ENCODE measurements at places on chromosomes 2 and 18.
A peak's percentile ranks its signal among the peaks of the same experiment; 100 is the strongest.

GRCh38 chr2:182866461-182867406, at the start of gene FRZB:
TSS of gene FRZB (minus strand) at chr2:182866637. CDS start at chr2:182866552, 85 bp downstream.
- DNase-seq: no peak

DNA sequence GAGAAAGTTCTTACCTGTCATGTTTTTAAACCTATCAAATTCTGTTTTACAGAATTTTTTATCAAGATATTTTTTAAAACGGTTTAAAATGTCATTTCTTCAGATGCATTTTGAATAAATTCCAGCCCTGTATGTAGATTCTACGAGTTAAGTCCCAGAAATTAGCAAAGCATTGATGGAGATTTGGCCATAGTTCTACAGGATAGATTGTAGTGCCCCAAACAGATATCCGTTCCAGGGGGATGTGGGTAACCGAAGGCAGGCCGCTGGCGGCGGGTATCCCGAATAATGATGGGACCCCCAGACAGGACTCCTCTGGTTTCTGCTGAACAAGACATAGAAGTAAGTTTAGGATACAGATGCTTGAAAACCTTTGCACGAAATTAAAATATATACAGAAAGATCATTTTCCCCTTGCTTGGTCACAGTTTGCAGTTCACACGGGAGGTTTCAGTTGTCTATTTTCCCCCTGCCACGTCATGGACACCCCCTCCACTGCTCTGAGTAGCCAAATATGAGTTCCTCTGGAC, 755 bp downstream of the NOL4 start:
- no peak for DNase-seq

GRCh38 chr2:234708091-234708683, 211.3 kb upstream of the ARL4C start:
- no peak for DNase-seq

- DNase-seq: peak; percentile 1
Measured at GRCh38 chr2:232772531-232772930, 3.8 kb downstream of the KCNJ13 start.

- DNase-seq: no peak
Measured at GRCh38 chr2:53490659-53491058, 276.9 kb upstream of the CHAC2 start.

DNA sequence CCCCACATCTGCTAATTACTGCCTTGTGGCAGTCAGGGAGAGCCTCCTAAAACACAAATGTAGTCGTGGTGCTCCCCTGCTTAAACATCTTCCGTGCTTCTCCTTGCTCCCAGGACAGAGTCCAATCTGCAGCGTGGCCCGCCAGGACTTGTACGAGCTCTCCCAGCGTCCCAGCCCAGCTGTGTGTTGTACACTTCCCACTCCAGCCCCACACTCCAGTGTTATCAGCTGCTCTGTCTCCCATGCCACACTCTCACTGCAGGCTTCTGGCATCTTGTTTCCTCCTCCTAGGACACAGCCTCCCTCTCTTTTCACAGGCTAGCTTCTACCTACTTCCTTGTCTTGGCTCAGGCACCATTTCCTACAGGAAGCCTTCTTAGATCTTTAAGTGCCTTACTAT, 199.4 kb downstream of the ALPK2 start:
- DNase-seq: no peak

- DNase-seq: no peak
Measured at GRCh38 chr2:165192729-165193128, 11.1 kb downstream of the SCN3A start.

DNA sequence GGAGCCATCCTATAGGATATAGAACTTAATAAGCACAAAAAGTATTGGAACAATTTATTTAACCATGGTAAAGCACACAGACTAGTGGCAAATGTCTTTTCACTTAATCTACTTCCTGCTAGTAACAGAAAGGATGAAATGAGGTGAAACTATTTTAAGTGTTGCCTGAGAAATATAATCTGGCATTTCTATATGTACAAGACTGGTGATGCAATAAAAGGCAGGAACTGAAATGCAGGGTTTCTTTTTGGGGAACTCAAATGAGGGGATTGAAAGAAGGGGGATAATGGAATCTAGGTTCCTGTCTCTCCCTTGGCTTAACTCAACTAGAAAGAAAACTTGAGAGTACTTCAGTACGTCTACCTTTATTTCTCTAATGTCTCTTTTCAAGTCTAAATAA, 122.3 kb downstream of the MEMO1 start:
- DNase-seq: no peak

DNA sequence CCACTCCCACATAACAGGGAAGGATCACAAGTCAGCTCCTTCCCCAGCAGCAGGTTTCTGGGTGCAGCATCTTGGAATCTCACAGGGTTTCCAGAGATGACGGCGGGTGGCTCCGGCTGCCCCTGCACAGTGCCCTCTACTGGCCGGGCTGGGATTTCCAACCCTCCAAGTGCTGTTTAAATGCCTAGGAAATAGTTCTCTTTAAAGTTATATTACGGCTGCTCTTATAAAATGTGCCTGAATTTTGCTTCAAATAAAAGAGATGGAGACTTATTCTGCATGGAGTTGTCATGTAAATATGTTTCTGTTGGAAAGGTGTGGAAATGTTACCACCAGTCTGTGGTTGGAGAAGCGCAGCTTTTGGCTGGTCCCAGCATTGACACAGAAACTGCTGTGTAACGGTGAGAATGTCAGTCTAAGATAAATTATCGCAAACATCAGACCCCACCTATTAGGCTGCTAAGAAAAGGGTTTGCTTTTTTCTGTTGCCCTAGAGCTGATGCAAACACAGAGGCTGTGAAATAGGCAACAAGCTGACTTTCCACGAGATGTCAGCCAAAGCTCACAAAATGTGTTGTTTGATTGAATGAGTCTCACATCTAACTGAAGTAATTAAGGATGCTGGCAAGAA, 3.3 kb upstream of the HJURP start:
- peak; percentile 38 for DNase-seq

GRCh38 chr2:25324905-25325592, 16.7 kb downstream of the DNMT3A start:
- no peak for DNase-seq

DNA sequence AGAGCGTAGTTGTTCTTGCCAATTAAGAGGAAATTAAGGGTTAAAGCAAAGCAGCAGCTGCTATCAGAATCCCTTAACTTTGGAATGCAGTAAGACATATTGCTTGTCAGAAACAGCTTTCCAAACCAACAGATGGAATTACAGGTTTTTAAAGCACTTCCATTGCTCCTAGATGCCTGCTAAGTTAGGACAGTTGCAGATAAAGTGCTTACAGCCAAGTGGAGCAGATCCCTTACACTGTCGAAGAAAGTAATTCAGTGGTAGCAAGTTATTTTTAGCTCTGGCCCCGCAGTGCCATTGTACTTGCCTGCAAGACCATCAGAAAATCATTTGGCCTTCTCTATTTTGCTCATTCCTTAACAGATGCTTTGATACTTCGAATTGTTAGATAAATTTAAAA, 5.4 kb downstream of the PDK1 start:
- DNase-seq: no peak

- DNase-seq: no peak
Measured at GRCh38 chr18:12393998-12394397, 13.7 kb upstream of the PRELID3A start.

DNA sequence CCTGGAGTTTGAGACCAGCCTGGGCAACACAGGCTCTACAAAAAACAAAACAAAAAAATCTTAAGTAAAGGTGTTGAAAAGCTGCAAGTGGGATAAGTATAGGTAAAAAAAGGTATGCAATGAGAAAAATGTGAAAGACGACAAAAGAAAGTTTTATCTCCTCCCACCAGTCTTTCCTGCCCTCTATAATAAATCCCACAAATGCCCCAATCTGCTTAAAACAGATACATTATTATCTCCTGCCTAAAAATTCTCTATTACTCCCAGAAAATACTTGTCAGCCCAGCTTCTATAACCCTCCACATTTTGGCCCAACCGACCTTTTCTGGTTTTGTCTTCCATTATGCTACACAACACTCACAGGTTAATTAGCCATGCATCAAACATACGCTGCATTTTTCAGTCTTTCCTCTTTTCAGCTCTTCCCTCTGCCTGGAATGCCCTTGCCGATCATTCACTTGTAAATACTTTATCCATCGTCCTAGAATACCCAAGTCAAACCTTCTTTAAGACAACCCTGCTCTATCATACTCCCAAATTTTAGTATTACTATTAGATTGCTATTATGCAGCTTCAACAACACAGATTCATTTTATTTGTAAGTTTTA, 10.8 kb downstream of the ASXL2 start:
- no peak for DNase-seq

- DNase-seq: no peak
Measured at GRCh38 chr2:28381225-28382180, 11.2 kb upstream of the FOSL2 start.

- no peak for DNase-seq
Measured at GRCh38 chr18:10284540-10285282, 169.7 kb upstream of the APCDD1 start.

GRCh38 chr2:154161286-154161685, 289.6 kb downstream of the GALNT13 start:
- DNase-seq: no peak

DNA sequence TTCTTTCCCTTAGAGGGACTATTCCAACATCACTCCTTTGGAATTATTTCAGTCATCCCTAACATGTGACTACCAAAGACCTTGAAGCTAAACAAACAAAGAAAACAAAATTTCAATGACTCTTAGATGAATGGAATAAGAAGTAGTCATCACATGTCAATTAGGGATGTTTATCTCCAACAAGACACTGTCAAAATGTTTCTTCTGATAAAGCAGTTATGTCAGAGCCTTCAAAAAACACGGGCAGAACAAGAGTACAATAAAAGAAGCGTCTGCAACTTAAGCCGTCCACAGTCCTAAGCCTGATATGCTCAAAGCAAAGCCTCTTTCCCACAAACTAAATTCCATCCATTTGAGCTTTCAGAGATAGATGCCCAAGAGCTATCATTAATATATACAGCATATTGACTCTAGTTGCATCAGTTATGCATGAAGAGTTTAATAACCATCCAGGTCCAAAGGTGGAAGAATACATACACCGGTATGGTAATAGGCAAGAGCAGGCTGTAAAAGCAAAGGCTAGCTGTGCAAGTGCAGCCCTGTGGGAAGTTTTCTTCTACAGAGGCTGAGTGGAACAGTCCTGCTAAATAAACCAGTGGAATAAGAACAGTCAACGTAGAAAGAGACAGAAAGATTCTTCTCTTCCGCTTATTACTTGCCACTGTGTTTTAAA, 98.1 kb downstream of the ICA1L start:
- no peak for DNase-seq

GRCh38 chr2:168490946-168491605, 35.0 kb downstream of the CERS6 start:
- no peak for DNase-seq

GRCh38 chr18:75132931-75133525, 75.9 kb downstream of the PTGR3 start:
- no peak for DNase-seq

GRCh38 chr2:238563551-238563950, 136.8 kb downstream of the ASB1 start:
- no peak for DNase-seq

GRCh38 chr2:42960842-42961180, 168.4 kb upstream of the HAAO start:
- DNase-seq: no peak

GRCh38 chr18:44156126-44156525, 524.6 kb upstream of the SETBP1 start:
- no peak for DNase-seq

DNA sequence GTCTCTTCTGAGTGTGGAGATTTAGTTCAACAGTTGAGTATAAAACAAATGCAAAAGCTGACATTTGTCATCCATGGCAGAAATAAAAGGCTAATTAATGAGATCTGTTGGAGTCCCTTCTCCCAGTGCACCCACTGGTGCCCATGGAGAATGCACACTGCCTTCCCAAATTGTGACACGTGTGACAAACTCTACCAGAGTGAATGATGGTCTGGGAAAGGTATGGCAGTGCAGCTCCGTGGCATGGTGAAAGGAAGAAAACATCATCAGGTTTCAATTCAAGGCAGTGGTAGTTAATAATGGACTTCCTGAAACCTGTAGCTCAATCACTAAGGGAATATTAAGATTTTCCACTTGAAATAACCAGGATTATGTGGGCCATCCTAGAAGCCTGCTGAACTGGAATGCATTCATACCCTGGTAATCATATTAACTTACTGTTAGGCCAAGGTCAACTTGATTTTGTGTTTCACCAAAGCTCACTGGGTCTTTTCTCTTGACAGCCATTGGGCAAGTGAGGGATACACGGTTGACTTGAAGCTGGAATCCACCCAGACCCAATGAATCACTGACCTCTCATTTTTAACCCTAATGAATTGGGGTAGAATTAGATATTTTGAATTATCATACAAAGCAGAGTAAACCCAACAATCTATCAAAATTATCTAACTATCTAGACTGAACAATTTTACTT, 167.6 kb downstream of the AFF3 start:
- DNase-seq: no peak

DNA sequence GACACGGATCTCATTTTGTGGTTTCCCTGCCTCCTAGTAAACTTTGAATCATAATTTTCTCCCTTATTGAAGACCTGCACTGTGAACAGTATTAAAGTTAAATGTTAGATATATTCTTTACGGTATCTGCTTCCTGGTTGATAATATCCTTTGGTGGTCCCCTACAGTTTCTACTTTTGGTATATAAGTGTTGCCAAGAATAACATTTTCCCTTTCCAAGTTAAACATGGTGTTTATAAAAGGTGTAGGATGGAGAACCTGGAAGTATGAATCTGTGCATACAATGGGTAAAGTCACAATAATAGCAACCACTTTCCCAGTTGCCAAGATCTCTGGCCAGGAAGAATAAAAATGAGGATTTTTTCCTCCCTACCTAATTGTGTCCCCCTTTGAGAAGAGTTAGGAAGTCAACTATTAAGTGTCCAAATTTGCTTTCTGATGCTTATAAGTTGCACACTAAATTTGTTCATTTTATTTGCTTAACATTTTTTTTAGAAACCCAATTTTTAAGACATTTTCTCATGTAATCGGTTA, 201.0 kb upstream of the STK17B start:
- DNase-seq: no peak

DNA sequence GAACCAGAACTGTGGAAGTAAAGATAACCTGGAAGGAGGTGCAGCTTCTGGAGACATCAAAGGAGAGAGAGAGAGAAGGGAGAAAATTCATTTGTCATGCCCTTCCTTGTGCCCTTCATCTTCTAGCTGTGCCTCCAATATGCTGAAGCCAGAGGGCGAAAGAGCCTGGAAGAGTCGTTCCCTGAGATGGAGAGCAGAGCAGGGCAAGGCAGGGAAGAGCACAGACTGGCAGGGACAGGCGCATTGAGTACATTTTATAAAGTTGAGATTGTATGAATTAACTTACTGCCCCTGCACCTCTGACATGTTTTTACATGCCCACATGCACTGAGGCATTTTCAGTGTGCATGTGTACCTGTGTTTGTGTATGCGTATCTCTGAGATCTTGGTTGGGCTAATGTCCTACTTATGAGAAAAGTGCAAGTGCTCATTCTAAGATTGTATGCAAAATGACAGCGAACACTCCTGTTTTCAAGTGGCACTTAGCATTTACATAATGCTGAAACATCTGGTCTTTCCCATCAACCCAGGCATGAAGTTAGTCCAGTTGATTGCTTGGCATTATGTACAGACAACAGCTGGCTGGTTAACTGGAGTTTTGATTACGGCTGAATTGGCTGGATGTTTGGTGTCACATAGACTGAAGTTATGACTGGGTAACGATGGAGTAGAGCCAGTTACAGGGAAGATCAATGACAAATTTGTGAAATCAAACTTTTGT, 23.7 kb upstream of the MMADHC start:
- DNase-seq: no peak

- DNase-seq: no peak
Measured at GRCh38 chr2:23824777-23825212, 102.1 kb downstream of the ATAD2B start.

Data from activated T-helper 1 cell treated with anti-CD3 and anti-CD28 coated beads, Interleukin-12 subunit alpha, Interleukin-12 subunit beta, Interleukin-2, Interleukin-4 antibody, amounts not matched to agents 30 ng/mL and 10 ng/mL and 1 ng/mL, durations not matched to agents 14 hours and 24 hours and 36 hours (primary cell).